ENCODE measurements at places on chromosomes 3 and 15.

GRCh38 chr3:9205345-9206143 is 43.9 kb downstream of the SRGAP3 start:
- DNase-seq = no peak

GRCh38 chr3:42591811-42592210 is 1.2 kb downstream of the SS18L2 start:
- no peak for DNase-seq

GRCh38 chr3:149579838-149580542 is 77.8 kb downstream of the WWTR1 start:
- no peak for DNase-seq

- peak; percentile 49 for DNase-seq
These were observed 52.1 kb downstream of the VGLL4 start for GRCh38 chr3:11591391-11592282.

DNA sequence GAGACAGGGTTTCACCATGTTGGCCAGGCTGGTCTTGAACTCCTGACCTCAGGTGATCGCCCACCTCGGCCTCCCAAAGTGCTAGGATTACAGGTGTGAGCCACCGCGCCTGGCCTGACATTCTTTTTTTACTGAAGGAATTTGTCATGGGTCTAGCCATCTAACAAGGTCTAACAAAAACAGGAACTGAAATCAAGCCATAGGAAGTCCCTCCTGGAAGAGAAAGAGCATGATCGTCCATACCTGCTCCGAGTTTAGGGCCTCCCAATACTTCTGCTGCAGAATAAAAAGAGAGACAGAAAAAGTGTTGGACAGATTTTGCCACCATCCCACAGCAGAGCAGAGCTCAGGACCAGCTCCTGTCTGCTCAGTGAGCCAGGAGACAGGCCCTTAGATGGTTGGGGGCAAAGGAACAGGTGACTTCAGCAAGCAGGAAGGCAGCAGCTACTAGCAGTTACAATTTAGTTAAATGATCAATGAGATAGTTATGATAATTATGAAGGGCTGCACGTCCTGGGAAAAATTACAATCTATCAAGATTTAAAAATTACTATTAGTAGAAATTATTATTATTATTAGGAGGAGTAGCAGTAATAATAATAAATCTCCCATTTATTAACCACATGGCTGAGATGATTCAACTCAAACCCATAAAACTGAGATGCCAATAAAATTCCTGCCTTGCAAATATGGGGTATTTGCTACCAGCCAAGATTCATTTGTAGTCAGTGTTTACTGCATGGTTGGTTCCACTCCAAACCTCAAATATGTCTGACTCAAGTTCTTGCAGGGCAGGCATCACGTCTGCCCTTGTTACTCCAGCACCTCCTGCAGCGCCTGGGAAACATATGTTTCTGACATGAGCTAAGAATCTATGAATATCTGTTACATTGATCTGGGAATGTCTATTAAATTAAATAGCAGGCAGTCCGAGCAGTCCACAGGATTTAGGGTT is 40.1 kb downstream of the TMEM44 start:
- DNase-seq = no peak

GRCh38 chr3:86921971-86922680 is 68.8 kb downstream of the VGLL3 start:
- no peak for DNase-seq

DNA sequence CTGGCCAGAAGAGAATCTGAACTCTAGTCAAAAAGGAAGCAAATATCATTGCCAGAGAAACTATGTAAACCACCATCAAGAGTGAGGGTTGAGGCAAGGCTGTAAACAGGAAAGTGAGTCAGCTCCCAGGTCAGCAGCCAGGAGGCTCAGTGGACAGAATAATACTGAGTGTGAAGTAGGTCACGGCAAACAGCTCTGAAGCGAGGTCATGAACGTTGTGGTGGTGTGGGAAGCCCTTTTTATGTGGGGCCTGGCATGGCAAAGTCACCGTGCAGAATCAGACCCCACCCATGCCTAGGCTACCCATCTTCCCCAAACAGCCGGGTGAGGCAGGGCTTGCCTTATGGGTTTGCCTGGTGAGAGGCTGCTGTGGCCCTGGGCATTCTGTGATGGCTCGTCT is 43.9 kb downstream of the THBS1 start:
- DNase-seq = no peak

GRCh38 chr3:131216801-131217200 is 164.8 kb upstream of the NUDT16 start:
- DNase-seq = peak; percentile 53

- DNase-seq = no peak
These were observed 69.2 kb downstream of the FRMD5 start for GRCh38 chr15:44125879-44126278.

GRCh38 chr3:445960-446359 is 249.4 kb downstream of the CHL1 start:
- no peak for DNase-seq

DNA sequence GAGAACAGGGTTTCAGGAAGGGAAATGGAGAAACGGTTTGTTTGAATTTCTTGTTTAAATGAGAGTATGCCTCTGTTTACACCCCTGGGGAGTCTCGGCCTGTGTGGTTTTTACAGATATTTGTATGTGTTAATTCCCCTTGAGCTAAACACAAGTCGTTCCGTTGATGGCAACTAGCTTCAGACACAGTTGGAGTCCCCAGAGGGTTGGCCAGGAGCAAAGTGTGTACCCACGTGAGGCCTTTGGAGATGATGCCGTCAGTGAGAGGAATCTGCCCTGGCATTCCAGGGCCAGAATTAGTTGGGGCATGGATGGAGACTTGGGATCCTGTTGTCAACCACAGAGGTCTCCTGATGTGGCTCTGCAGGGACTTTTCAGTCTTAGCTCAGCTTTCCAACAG is 44.0 kb downstream of the CEMIP start:
- no peak for DNase-seq

GRCh38 chr15:81914734-81915256 is 131.0 kb downstream of the MEX3B start:
- DNase-seq = no peak

- no peak for DNase-seq
These were observed 624 bp downstream of the BRK1 start for GRCh38 chr3:10116138-10116460.

DNA sequence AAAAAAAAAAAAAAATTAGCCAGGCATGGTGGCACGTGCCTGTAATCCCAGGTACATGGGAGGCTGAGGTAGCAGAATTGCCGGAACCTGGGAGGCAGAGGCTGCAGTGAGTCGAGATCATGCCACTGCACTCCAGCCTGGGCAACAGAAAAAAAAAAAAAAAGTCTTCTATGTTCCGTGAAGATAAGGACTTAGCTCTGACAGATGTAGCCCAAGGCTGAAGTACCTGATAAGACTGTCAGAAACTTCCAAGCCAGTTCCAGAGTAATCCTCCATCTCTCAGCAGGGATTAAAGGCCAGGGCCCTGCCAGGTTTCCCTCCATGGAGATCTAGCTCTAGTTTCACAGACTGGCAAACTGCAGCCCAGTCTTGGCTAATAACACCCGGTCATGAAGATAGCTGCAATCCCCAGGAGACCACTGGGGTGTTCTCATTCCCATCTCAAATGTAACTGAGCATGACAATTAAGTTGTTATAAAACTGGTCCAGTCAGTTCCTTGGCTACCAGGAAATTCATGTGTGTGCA is 8.5 kb downstream of the CDCP1 start:
- DNase-seq = no peak

DNA sequence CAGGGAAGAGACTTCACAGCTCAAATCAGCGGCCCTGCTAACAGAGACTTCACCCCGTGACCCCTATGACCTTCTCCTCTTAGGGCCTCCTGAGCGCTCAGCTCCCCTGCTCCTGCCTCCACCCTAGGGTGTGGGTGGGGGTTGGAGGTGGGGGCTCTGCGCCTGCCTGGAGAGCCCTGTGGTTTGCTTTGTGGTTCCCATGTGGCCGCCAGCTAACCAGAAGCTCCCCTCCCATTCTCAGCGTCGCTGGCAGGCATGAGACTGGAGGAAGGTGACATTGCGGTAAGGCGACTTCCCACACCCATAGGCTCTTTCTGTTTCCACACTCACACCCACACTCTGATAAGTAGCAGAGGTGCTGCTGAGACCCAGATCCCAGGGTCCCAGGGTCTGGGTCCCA is 27.6 kb downstream of the XYLB start:
- no peak for DNase-seq

- no peak for DNase-seq
These were observed 40.7 kb upstream of the ROBO1 start for GRCh38 chr3:79808515-79808914.

- no peak for DNase-seq
These were observed 5.3 kb downstream of the IGF1R start for GRCh38 chr15:98653686-98654085.

- peak; percentile 4 for DNase-seq
These were observed 527 bp downstream of the CSNK1G1 start for GRCh38 chr15:64355348-64355943.

DNA sequence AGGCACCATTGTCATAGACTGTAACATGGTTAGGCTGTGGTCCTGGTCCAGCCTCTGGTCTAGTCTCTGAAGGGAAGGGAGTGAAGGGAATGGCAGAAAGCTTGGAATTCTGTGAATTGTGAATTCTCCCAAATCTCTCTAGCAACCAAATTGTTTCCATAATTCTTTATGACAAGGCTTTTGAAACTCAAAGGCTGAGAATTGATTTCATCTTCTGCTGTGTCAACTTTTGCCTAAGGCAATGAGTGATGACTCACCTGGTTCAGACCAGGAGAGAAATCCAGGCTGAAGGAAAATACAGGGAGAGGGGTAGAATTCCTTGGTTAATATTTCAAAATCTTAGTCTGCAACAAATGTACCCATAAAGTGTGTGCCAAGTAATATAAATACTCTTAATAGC is 82.6 kb upstream of the ADPGK start:
- DNase-seq = no peak

DNA sequence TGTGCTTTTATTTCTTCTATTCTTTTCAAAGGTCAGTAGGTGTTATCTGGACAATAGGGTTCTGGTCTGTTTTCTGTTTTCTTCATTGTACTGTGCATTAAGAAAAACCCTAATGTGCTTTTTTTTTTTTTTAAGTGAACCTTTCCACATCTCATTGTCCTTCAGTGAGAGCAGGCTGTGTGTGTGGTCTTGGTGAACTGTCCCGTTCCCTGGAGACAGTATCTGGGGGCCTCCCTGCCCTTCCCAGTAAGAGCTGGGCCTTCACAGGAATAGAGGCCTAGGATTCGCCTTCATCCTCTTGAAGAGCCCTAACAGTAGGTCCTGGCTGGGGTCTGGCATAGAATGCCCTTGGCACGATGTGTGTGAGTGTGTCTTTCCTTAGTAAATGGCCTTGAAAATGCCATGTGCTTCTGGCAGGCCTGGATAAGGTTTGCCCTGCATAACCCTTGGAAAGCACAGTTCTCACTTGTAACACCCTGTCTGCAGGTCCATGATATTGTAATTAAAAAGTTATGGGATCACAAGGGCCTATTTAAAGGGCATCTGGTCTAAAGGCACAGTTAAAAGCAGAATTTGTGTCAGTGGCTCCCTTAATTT is 81.2 kb downstream of the IGF1R start:
- DNase-seq = no peak

GRCh38 chr15:72783004-72783639 is 436 bp downstream of the ADPGK start:
- DNase-seq = no peak

DNA sequence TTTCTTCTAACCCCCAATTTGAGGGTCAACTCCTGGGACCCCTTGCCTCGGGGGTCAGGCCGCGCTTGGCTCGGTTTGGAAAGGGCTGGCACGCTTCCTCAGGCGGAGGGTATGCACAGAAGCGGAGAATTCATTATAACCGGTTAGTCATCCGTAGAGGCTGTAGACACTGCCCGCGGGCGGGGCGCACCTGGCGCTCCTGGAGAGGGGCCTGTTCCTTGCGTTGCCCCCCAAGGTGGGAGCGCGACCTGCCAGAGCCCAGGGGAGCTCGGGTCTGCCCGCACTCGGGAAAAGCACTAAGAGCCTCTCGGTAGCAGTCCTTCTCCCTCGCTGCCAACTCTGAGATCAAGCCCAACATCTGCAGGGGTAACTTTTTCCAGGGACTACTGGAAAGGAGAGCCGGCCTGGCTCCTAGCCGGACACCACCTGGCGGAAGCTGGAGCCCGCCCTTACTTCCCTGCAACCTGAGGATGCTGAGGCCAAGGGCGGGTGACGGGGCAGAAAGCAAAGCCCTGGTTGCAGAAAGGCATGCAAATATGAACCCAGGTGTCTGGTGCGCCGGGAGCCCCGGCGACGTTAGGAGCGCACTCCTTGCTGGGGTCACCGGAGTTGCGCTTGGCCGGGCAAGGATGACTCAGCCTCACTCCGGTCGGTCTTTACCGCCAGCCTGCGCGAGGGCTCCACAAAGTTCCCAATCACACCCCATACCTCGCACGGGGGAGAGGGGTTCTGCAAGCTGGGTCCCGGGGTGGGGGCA is 1.5 kb upstream of the CACNA2D3 start:
- DNase-seq = peak; percentile 29

DNA sequence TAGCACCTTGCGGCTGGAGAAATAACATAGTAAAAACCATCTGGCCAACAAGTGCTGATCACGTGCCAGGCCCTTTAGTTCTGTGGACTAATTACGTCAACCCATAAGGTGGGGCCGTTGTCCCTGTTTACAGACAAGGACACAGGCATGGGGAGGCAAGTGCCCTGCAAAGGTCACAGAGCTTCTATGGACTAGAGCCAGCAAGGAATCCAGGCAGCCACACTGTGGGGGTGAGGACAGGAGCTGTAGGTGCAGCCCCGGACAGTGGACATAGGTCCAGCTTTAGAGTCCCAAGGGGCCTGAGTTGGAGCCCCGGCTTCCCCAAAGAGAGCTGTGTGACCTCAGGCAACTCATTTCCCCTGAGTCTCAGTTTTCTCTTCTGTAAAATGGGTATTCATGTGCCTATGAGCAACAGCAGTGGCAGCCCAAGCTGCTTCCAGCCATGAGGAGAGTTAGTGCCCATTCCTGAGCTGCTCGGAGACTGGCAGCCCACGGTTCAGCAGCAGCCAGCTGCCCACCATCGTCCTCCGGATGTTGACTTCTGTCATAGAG is 13.9 kb downstream of the CHST13 start:
- DNase-seq = no peak

DNA sequence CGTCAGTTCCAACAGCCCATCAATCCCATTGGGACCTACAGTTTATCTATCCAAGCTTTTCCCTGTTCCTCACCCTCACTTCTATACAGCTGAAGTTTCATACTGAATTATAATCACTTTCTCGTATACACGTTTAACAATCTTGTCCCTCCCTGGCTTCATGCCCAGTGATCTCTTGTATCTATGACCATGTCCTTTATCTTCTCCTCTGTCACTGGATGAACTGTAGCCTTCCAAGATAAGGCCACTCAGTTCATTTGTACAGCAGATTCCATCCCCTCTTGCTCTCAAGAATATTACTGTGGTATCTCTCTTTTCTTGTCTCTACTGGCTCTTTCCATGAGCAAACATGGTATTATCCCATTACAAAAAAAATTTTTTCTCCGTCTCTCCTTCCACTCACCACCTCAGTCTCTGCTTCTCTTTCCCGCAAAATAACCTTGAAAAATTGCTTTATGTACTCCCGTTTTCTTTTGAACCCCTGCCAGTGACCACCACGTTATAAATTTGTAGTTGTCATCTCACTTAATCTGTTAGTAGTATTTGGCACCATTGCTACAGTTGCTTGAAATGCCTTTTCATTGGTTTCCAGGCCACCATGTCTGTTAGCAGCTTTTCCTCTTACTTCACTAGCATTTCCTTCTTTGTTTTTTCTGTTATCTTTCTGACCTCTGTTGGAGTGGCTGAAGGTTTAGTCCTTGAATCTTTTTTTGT is 9.4 kb downstream of the CTNNB1 start:
- DNase-seq = no peak

All from HEK293T (cell line).